Activated T-cell treated with anti-CD3 and anti-CD28 coated beads, Interleukin-2, amount 50 U/mL, for 48 hours (primary cell): ENCODE measurements at places on chromosomes 3 and 15.
A peak's percentile ranks its signal among the peaks of the same experiment; 100 is the strongest.

GRCh38 chr15:38212729-38213351 lies 39.8 kb upstream of the SPRED1 start:
- no peak for DNase-seq

- no peak for DNase-seq
Measured at GRCh38 chr3:54062546-54062945, 59.8 kb upstream of the CACNA2D3 start.

- DNase-seq, result no peak
Measured at GRCh38 chr3:150484410-150484809, 61.9 kb downstream of the SERP1 start.

DNA sequence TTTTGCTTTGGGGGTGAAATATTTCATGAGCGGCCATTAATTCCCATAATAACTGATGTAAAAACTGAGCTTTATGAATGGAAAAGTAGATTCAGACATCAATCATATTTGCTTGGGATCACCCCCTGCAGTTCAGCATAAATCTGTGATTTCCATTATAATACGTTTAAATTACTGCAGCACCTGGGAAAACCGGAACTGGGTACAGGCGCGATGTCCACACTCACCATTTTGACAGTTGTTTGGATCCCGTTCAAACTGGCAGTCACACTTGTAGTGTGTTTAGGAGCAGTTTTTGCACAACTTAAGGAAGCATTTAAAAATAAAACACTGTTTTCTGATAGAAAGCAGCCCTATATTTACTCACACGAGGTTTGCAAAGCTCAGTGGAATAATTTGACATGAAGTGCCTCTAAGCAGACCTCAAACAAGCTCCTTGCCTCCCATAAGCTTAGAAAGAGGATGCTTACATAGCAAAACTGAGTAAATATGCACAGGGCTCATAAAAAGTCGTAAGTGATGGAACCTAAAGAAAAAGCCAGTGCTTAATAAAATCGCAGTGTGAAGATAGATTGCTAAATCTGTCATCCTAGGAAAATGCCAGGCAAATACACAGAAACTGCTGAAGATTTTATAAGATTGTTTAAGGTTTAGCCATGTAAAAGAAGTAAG lies 377.6 kb downstream of the PTPRG start:
- DNase-seq, result no peak

DNA sequence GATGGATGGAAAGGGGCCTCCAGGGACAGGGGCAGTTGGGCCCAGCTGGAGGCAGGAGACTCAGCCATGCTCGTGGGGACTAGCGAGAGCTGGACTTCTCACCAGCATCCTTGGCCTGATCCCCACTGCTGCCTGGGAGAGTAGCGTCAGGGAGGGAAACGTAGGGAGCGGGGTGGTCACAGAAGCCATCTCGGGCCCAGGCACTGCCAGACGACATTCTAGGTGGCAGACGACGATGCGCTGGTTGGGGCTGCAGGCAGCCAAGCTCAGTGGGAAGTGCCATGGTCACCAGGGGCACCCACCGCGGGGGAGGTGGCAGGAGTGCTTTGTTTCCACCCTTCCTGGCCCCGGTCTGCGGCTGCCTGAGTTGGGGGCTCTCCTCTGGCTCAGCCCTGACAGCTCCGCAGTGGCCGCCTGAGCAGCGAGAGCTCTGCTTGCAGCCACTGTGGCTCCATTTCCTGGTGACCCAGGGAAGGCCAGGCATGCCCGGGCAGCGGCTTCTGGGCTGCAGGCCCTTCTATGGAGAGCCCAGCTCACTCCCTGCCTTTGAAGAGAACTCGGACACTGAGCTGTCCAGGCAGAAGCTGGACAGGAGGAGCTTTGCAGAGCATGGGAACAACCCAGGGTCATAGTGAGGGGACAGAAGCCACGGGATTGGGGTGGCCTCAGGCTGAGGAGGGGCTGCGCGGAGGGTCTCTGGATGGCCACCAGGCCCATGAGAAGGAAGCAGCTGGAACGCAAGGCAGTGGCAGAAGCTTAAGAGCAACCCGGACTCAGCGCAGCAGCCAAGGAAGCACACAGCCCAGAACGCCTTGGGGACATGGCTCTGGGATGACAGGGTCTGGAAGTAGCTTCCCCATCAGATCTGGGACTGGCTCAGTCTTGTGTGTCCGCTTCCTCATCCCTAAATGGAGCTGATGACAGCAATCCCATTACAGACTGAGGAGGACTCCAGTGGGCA lies 30.8 kb downstream of the KLHL25 start:
- no peak for DNase-seq

GRCh38 chr3:56488812-56489600 lies 20.7 kb upstream of the ERC2 start:
- no peak for DNase-seq

- no peak for DNase-seq
Measured at GRCh38 chr15:69734699-69735098, 282.1 kb downstream of the RPLP1 start.

- DNase-seq, result peak; percentile 60
Measured at GRCh38 chr3:71753701-71754609, at the start of gene GPR27. GPR27 (plus strand) TSS chr3:71753855; CDS start chr3:71754050, 195 bp downstream.

DNA sequence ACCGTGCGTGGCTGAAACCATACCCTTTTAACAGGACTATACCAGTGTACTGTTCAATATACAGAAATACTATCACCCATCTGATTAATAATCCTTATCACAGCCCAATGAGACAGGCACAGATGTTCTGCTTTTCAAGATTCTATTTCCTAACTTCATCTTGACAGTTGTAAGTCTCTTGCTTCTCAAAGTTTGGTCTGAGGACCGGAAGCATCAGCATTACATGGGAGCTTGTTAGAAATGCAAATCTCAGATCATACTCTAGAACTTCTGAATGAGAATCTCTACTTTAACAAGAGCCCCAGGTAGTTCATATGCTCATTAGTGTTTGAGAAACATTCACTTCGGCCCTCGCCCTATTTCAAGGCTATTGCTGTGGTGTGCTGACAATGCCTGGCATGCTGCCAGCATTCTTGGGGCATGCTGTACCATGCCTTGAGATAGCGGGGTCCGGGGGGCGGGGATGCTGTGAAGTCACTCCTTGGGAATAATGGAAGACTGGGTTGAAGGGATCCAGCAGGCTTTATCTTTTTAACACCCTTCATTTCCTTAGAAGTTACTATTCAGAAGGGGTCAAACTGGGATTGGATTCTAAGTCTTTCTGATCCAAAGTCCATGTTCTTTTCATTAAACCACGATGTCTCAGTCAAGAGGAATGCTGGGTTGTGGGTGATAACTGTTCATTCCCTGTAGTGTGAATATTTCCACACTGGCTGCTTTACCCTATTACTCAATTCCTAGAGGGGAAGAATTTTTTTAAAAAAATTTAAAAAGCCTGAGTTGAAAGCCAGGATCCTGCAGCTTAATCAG lies 194.7 kb downstream of the LPP start:
- DNase-seq, result no peak

- no peak for DNase-seq
Measured at GRCh38 chr15:73990250-73991005, 1.7 kb downstream of the STOML1 start.

DNA sequence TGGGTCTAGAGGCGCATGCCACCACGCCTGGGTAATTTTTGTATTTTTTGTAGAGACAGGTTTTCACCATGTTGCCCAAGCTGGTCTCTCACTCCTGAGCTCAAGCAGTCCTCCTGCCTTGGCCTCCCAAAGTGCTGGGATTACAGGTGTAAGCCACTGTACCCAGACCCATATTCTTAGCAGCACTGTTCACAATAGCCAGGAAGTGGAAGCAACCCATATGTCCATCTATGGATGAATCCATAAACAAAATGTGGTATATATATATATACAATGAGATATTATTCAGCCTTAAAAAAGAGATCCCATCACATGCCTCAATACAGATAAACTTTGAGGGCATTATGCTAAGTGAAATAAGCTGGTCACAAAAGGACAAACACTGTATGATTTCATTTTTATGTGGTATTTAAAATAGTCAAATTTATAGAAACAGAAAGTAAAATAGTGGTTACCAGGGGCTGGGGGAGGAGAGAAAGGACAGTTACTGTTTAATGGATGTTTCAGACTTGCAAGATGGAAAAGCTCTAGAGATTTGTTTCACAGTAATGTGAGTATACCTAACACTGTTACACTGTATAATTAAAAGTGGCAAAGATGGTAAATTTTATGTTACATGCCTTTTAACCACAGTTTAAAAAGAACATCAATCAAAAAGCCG lies 35.7 kb upstream of the GRAMD1C start:
- no peak for DNase-seq

GRCh38 chr3:56303487-56303886 lies 164.8 kb downstream of the ERC2 start:
- peak; percentile 19 for DNase-seq

DNA sequence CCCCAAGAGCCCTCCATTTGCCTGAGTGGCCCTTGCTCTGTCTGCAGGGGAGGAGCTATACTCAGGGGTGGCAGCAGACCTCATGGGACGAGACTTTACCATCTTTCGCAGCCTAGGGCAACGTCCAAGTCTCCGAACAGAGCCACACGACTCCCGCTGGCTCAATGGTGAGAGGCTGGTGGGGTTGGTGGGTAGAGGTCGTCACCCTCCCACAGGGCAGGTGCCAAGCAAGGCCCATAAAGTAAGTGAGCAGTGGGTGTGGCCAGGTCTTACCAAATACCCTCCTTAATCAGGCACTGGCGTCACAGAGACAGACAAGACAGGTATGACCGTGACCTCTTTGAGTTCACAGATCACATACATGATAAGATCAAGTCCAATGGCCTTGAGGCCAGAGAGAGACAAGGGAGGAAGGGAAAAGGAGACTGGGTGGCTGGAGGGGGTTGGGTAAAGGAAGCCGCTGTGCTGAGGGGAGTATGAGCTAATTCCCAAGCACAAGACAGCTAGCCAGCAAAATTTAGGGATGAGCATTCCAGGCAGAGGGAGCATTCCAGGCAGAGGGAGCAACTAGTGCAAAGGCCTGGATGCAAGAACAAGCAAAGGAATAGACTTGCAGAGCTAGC lies 2.5 kb downstream of the SEMA3B start:
- no peak for DNase-seq

GRCh38 chr3:71135373-71136088 lies 448.0 kb downstream of the FOXP1 start:
- DNase-seq, result no peak
